SK-N-DZ (cell line): ENCODE measurements at places on chromosomes 12 and 14.

DNA sequence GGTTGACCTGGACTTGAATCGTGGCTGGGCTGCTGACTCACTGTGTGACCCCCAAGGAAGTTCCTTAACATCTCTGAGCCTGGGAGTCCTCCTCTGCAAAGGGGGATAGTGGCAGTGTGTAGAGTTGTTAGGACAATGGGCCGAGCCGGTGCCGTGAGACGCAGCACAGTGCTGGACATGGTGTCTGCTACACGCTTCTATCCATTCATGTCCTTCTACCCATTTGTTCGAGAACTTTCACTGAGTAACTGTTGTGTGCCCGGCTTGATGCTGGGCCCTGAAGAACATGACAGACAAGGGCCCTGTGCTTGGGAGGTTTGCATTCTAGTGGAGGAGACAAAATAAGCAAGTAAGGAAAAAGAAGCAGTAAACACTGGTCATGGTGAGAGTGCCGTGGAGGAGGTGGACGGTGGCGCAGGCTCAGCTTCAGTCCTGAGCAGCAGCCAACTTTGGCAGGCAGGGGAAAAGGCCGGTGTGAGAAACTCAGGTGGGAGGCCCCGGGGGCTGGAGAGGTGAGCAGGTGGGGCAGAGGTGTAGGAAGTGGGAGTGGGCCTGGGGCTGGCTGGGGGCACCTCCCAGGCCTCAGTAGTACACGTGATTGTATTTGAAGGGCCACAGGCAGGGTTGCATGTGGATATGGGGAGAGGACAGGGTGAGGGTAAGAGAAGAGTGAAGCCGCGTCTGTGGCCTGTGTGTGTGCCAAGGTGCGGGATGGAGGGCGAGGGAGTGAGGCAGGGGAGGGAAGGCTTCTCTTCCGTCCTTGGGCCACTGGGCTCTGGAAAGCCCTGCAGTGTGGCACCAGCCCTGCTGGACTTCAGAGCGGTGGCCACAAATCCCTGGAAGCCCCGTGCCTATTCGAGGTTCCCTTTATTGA is 13.8 kb downstream of the VASH1 start:
- DNase-seq, result no peak

- DNase-seq, result no peak
These were observed 70.5 kb upstream of the ATP2B1 start for GRCh38 chr12:89779090-89779489.

DNA sequence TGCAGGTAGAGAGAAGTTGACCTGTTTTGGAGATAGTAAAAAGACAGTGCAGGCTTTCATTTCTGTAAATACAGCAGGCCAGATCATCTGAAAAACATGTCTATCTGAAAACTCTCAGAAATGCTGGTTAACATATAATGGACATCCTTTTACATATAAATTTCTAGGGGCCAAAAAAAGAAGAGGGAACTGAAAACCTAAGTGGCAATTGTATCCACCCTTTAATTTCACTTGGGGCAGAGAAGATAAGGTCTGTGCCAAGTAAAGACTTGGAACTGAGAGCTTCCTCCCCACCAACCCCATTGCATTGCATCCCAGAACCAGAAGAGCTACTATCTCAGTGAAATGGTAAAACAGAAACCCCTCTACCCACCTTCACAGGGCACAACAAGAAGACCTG is 141.0 kb downstream of the SRGAP1 start:
- no peak for DNase-seq

- DNase-seq, result no peak
These were observed 56.6 kb upstream of the SCN8A start for GRCh38 chr12:51534216-51535074.

DNA sequence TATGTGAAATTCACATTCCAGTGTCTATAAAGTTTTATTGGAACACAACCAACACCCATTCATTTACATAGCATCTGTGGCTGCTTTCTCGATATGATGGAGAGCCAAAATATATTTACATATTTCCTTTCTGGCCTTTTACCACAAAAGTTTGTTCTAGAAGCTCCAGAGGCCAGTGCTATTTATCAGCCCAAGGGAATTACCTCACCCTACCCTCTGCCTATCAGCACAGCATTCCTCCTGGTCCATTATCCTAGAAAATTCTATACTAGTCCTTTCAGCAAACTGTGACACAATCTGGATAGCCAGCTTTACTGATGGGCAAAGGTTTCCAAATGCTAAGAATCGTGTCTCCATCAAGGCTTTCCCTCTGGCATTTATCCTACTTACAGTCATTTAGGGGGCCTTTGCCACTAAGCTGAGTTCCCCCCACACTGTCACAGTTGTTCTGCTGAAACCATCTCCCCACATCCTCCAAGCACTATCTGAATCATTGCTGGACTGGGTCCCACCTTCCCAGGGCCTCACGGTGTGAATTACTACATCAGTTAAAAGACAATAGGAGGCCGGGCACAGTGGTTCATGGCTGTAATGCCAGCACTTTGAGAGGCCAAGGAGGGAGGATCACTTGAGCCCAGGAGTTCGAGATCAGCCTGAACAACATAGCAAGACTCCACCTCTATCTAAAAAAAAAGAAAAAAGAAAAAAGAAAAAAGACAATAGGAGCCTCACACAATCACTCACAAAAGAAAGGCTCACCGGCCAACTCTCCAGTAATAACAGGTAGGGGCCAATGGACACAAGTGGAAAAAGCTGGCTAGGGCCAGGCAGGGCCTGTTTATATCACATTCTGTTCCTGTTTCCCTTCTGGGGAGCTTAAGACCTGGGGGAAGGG is 12.1 kb downstream of the SYNE3 start:
- DNase-seq, result no peak

- DNase-seq, result no peak
These were observed 115.3 kb downstream of the ZNF664 start for GRCh38 chr12:124088217-124088907.
